ENCODE measurements at places on chromosomes 4 and X. TPM values are rescaled to one million over a fixed set of nuclear protein-coding genes. Genes with fewer than 3 reads are reported as not detected.

DNA sequence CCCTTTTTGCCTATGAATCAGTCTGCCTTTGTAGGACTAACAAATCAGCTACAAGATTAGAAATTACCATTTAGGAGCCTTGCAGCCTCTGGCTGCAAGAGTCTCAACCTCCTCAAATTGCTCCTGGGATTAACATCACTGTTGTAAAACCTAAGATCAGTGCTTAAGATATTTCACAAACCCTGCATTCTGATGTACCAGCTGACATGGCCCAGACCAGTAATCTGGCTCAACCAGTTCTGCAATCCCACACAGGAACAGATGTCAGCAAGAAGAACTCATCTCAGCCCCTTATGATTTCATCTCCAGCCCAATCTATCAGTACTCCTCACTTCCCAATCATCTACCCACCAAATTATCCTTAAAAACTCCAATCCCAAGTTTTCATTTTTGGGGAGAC, 32.5 kb upstream of the AADAT start:
- no peak for DNase-seq

- no peak for DNase-seq
These were observed 79.5 kb downstream of the STOX2 start for GRCh38 chr4:183984566-183984965.

GRCh38 chrX:35351212-35351611, 408.6 kb downstream of the FAM47B start:
- no peak for DNase-seq

DNA sequence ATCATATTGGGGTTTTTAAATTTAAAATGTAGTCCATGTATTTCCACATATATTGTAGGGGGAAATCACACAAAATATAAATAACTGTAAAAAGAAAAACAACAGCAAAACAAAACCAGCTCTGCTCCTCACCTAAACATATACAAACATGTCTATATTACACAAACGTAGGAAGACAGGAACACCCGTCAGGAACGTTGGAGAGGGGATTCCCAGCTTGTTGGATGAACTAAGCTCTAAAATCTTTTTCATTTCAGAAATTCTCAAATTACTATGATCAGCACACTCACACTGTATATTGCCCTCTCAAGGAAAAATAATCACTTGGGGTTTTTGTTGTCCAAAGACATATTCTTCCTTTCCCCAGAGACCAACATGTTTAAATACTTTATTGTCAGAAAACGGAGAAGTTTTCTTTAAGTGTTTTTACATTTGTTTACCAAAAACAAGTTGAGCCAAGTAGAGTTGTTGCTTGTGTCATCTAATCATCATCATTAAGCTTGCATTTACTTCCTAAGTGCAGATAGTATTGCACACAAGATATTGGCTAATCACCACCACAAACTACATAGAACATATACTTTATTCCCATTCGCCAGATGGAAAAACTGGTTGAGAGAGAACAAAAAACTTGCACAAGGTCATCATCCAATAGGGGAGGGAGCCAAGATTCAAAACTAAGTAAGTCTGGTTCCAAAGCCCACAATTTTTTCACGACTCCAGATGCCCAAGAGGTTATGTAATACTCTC, 2.4 kb upstream of the TLR10 start:
- DNase-seq: no peak

DNA sequence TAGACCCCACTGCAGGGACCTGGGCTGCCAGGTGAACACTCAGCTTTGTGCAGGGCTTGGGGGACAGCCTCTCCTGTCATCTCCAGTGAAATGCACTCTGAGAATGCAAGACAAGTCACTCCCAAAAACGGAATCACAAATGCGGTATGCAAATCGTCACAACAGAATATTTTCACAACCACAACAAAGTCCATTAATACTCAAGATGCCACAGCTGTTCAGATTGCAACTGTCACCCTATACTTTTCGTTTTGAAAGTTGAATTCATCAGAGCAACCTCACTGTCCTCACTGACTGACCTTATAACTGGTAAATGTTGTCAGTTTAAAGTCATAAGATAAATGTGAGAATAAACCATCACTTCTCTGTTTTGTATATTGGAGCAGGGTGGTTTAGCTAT, 16.6 kb downstream of the JAKMIP1 start:
- DNase-seq: no peak

- DNase-seq: no peak
These were observed 54.3 kb upstream of the TET2 start for GRCh38 chr4:105092356-105092755.

- no peak for DNase-seq
These were observed 1080.9 kb upstream of the IGFBP7 start for GRCh38 chr4:58191109-58191508.

DNA sequence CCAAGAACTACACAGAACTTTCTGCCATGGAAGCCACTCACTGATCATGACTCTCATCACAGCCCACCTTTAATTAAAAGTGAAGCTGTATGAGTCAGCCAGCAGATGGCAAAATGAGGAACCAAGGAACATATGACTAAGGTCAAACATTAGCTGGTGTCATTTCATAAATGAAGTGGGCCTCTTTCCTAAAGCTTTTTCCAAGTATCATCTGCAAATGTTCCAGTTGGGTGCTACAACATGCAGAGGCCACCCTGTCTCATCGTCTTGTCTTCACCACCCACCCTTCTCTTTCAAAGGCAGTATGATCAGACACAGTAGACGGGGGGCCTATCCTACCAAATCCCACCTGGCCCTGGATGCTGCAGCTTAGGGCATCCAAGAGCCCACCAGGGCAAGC, 9.2 kb upstream of the EOLA1 start:
- no peak for DNase-seq

- no peak for DNase-seq
These were observed 48.3 kb downstream of the ANXA5 start for GRCh38 chr4:121648516-121648915.

DNA sequence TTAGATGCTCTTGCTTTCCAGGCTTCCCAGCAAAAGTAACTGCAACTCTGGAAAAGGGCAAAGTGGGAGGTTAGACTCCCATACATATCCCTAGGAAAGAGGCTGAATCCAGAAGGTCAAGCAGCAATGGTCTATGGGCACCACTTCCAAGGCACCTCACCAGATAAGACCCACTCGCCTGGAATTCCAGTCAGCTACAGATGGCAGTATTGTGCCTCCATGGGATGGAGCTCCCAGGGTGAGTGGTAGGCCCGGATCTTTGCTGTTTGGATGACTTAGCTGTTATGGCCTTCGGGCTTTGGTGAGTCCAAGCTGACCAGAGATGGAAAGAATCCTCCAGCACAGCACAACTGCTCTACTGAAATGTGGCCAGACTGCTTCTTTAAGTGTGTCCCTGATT, 688.0 kb downstream of the PCDH19 start:
- DNase-seq: no peak

DNA sequence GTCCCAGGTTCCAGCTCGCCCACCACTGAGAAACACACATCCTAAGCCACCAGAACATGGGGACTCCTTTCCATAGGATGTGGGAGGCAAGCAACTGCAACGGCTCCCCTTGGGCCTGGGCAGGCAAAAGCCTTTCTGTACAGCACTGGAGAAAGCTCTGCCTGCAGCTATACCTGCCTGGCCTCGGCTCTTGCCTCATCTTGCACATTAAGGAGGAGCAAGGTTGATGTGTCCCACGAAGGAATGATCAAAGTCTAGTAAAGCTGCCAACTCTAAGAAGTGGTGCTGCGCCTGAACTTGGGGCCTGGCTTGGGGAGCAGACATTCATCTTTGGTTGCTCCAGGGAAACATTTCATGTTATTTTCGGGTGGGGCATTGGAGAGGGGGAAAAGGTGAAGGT, 19.6 kb downstream of the CCNG2 start:
- no peak for DNase-seq

FAM47E gene
- total RNA-seq: not detected

SLC49A3 gene
- total RNA-seq: not detected

PABPC1L2A gene
- total RNA-seq: not detected
